ENCODE measurements at places on chromosomes 11 and 22.

DNA sequence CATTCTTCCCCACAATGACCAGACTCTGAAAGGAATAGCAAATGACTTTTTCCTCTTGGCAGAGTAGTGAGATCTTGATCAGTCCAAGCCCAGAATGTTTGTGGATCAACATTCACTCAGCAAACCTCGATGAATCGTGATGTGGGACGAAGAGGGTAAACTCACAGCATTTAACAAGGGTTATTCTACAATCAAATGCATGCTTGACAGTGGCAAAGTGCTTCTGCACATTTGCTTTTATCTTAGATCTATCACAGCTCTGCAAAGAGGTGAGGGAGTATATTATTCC lies 31.8 kb downstream of the TMPRSS5 start:
- no peak for DNase-seq

GRCh38 chr11:122030286-122030685 lies 85.7 kb downstream of the BLID start:
- no peak for DNase-seq

DNA sequence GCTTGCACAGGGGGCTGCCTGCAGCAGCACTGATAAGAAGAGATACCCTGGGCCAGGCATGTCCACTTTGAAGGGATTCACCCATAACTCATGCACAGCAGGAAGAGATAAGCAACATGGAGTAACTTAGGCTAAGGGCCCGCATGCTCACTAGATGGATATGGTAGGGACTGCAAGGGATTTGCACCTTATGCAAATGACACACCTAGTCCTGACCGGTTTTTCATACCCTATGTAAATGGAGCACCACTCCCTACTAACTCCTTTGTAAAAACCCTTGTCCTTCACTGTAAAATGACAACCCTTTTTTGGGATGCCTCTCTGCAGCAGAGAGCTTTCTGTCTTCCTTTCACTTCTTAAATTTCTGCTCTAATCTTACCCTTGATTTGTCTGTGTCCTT lies 658.9 kb upstream of the CCDC179 start:
- DNase-seq: no peak

DNA sequence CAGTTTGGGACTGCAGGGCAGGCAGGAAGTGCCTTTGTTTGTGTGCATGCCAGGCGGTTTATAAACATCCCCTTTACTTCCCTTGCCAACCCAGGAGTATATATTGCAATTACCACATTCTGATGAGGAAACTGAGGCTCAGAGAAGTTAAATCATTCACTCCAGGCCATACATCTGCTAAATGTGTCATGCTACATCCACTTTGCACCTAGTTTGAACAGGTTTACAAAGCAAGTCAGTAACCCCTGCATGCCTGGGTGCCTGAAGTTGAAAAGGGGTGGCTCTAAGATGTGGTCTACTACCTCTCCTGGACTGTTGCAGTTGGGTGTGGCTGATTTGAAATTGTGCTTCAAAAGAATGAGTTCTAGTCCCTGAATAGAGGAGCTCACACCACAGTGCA lies 23.6 kb downstream of the FLI1 start:
- no peak for DNase-seq
